ENCODE measurements at places on chromosomes 5 and 9. TPM values are rescaled to one million over a fixed set of nuclear protein-coding genes. Genes with fewer than 3 reads are reported as not detected.

The PCDHA11 gene
- total RNA-seq, result 2.5 TPM

The PRR16 gene
- 0.36 TPM for total RNA-seq

The DOK3 gene
- total RNA-seq, result 0.68 TPM

The SLC27A6 gene
- 0.34 TPM for total RNA-seq

The FBP1 gene
- total RNA-seq, result under 0.01 TPM

The TNFAIP8 gene
- total RNA-seq, result 68.0 TPM

The HMGCR gene
- 135 TPM for total RNA-seq

The PPIC gene
- 40.7 TPM for total RNA-seq

The GABRA6 gene
- total RNA-seq, result not detected

The CDH18 gene
- under 0.01 TPM for total RNA-seq

The TLE1 gene
- total RNA-seq, result 51.3 TPM

The C9orf153 gene
- 0.64 TPM for total RNA-seq

The MARCOL gene
- total RNA-seq, result not detected

The SLC36A3 gene
- not detected for total RNA-seq

The PCAT7 gene
- total RNA-seq, result not detected

The GAS1 gene
- total RNA-seq, result 0.34 TPM

The PLEKHG4B gene
- not detected for total RNA-seq

The HMGCS1 gene
- 96.7 TPM for total RNA-seq

The ADAMTS12 gene
- under 0.01 TPM for total RNA-seq

The ABO gene
- not detected for total RNA-seq

The CDH9 gene
- total RNA-seq, result not detected

All from nasal cavity respiratory epithelium epithelial cell of viscerocranial mucosa (primary cell).